T-helper 17 cell (primary cell): ENCODE measurements at places on chromosomes 7 and 10.
A peak's percentile ranks its signal among the peaks of the same experiment; 100 is the strongest.

- H3K36me3 ChIP-seq, result no peaks in the 10 kb centered on the region
- no peak for DNase-seq
- H3K4me3 ChIP-seq, result no peak overlapping the region
- no peaks in the 10 kb centered on the region for H3K27me3 ChIP-seq
- no peaks in the 10 kb centered on the region for H3K4me1 ChIP-seq
These were observed 146.7 kb downstream of the GPR37 start for GRCh38 chr7:124618871-124619270.

DNA sequence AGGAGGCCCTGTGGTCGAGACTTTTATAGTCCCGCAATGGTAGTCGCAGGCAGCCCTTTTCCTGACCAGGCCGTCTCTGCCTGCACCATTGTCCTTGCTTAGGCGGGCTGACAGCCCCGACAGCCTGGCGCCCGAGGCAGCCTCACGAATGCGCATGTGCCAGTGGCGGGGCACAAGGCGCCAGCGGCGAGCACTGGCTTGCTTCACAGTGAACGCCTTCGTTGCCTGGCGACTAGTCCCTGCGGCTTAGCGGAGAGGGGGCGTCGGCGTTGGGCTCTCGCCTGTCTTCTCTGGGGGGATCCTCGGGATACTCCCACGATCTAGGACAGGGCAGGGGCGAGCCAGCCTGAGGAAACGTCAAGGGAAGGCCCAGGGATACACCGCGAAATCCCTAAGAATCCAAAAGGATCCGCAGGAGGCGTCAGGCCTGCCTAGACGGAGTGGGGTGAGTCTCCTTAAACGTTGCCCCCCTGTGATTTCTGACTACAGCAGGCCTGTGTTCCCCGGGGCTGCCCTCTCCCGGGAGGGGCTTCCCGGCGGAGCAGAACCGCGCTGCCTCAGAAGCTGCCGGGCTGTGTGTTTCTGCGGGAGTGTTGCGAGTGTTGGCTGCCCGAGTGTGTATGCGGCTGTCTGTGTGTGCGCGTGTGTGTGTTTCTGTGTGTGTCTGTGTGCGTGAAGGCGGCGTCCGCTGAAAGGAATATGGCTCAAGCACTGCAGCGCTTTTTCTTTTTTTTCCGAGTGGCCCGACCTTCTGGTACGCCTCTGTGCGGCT is 20.5 kb upstream of the ZNF273 start:
- peaks cover 79% of the 10 kb centered on the region for H3K27me3 ChIP-seq
- peak overlapping the region; percentile 58 for H3K4me3 ChIP-seq
- DNase-seq, result no peak
- peaks cover 17% of the 10 kb centered on the region for H3K4me1 ChIP-seq
- H3K27ac ChIP-seq, result no peak overlapping the region
- peaks cover 3% of the 10 kb centered on the region for H3K36me3 ChIP-seq

DNA sequence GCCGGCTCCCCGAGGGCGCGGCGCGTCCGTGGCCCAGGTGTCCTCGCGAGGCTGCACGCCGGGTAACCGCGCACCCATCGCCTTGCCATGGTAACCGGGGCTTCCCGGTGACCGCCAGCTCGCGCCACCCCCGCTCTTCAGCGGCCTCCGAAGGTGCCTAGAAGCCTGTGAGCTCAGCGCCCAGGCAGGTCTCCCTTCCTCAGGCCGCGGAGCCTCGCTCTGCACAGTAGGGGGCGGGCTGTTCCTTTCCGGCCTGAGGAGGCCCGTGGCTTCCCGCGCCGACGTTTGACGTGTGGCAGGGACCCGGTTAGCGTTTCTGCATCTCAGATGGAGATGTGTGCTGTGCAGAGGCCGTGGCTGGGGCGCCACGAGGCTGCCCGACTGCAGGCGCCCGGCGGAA is 117.1 kb downstream of the DYNC2I1 start:
- no peak overlapping the region for H3K4me3 ChIP-seq
- DNase-seq, result no peak
- H3K36me3 ChIP-seq, result peaks cover 2% of the 10 kb centered on the region
- H3K27me3 ChIP-seq, result no peaks in the 10 kb centered on the region
- no peak overlapping the region for H3K27ac ChIP-seq

DNA sequence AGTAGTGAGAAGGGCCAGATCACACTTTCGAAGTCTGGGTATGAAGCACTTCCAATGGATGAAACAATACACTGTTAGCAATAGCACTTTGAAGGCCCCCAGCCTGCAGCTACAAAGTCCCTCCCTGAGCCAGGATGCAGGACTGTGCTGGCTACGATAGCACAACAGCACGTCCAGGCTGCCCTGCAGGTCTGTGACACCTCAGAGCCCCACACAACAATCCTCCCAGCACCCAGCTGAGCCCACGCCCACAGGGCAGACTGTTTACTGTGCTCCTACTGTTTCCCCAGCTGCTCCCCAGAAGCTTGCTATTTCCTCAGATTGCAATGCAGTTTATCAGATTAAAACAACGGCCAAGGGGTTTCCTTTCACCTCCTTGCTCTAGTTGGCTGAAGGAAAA is 71.4 kb downstream of the HTR5A start:
- no peak overlapping the region for H3K27ac ChIP-seq
- DNase-seq, result no peak
- H3K4me3 ChIP-seq, result no peak overlapping the region
- no peaks in the 10 kb centered on the region for H3K4me1 ChIP-seq
- peaks cover 3% of the 10 kb centered on the region for H3K36me3 ChIP-seq

DNA sequence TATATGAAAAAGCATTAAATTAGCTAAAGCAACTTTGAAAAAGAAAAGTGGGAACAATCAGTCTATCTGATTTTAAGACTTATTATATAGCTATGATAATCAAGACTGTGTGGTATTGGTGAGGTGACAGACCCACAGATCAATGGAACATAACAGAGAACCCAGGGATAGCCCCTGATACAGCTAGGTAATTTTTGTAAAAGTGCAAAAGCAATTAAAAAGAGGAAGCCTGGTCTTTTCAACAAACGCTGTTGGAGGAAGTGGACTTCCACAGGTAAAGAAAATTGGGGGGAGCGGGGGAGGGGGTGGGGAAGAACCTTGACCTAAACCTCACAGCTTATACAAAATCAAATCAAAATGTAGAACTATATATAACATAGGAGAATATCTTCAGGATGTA is 45.4 kb downstream of the GNA12 start:
- H3K4me1 ChIP-seq, result peaks cover 41% of the 10 kb centered on the region
- no peak overlapping the region for H3K4me3 ChIP-seq
- DNase-seq, result no peak
- no peak overlapping the region for H3K27ac ChIP-seq
- peaks cover 3% of the 10 kb centered on the region for H3K36me3 ChIP-seq

- H3K4me3 ChIP-seq, result no peak overlapping the region
- H3K27me3 ChIP-seq, result no peaks in the 10 kb centered on the region
- no peak overlapping the region for H3K27ac ChIP-seq
- no peak for DNase-seq
These were observed 94.5 kb downstream of the RGS10 start for GRCh38 chr10:119447823-119448546.

GRCh38 chr7:25846722-25847121 is 305.3 kb upstream of the NFE2L3 start:
- peaks cover 4% of the 10 kb centered on the region for H3K36me3 ChIP-seq
- H3K4me3 ChIP-seq, result no peak overlapping the region
- peaks cover 80% of the 10 kb centered on the region for H3K27me3 ChIP-seq
- H3K4me1 ChIP-seq, result peaks cover 3% of the 10 kb centered on the region
- DNase-seq, result no peak

- H3K4me1 ChIP-seq, result peaks cover 23% of the 10 kb centered on the region
- peaks cover 14% of the 10 kb centered on the region for H3K36me3 ChIP-seq
- DNase-seq, result no peak
These were observed 1.3 kb downstream of the FIGNL1 start for GRCh38 chr7:50448823-50449222.

DNA sequence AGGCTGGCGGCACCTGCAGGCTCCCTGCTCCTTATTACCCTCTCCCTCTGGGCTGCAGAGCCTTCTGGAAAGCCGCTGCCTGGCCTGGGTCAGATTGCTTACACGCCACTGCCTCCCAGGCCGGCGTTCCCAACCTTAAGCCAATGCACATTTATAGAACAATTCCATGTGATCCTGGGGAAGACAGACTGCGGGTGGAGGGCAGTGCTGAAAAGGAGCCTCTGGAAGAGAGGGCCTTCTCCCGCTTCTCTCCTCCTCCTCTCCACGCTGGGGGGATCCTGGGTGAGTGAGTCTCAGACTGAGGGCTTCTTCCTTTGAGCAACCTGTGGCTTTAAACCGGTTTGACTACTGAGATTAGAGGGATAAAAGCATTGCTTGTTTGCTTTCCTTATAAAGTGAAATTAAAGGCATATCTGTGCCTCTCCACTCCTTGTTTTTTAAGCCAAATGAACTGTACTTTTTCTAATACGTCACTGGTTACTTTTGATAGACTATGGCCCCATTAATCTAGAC is 5.5 kb downstream of the TACC2 start:
- H3K27me3 ChIP-seq, result peaks cover 36% of the 10 kb centered on the region
- no peaks in the 10 kb centered on the region for H3K4me1 ChIP-seq
- no peak overlapping the region for H3K4me3 ChIP-seq
- no peak for DNase-seq
